ENCODE measurements at places on chromosomes 11 and 22.

DNA sequence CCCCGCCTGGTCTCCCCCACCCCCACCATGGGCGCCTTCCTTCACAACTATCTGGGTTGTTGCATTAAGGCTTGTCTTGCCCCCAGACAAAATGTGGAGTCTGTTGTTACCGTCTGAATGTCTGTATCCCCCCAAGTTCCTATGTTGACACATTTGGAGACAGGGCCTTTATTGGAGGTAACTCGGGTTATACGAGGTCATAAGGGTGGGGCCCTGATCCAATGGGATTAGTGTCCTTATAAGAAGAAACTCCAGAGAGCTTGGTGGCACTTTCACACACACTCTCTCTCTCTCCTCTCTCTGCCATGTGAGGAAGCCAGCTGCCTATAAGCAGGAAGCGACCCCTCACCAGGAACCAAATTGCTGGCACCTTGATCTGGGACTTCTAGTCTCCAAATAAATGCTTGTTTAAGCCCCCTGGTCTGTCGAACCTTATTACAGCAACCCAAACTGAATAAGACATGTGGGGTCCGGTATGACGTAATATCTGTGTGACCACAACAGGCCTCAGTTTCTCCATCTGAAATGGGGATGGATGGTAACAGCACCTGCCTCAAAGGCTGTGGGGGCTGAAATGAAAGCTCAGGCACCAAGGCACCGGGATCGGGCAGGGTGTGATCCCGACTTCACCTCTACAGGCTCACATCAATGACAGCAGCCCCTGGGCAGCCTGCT, 222.3 kb downstream of the CTTN start:
- no peak for DNase-seq

DNA sequence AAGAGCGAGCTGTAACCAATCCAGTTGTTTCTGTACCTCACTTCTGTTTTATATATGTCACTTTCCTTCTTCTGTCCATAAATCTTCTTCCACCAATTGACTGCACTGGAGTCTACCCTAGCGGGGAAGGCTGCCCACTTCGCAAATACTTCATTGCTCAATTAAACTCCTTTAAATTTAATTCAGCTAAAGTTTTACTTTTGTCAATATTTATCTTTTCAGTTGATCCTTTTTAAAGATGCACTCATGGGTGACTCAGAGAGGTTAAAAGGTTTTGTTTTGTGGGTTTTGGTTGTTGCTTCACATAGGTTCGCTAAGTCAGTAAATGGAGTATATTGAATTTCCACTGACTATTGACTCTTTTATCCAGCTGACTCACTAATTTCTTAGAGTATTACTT, 597.2 kb downstream of the DLG2 start:
- no peak for DNase-seq

GRCh38 chr11:5380740-5381342, 2.8 kb upstream of the OR51M1 start:
- DNase-seq = peak; percentile 5

- DNase-seq = no peak
These were observed 224.6 kb downstream of the MN1 start for GRCh38 chr22:27576815-27577573.

- no peak for DNase-seq
These were observed 110.3 kb downstream of the KCNQ1OT1 start for GRCh38 chr11:2589538-2589934.
